ENCODE measurements at places on chromosomes 13 and 19.

GRCh38 chr19:27522223-27522622 is 1690.7 kb downstream of the UQCRFS1 start:
- no peak for DNase-seq

DNA sequence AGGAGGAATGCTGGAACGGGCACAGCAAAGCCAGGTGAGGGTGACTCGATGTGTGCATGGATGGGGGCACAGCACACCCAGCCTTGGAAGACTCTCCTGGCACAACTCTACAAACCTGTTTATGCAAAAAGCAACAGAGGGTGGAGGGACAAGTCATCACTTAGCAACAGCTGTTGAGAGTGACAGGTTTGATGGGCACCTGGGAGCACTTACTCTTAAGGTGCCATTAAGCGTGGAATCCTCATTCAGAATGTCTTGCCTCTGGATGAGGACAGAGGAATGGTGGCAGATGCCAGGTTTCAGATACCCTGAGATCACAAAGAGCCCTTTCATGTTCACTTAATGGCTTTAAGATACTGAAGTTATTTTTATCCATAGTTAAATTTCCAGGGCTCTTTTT is 97.0 kb downstream of the DCT start:
- DNase-seq, result no peak

- DNase-seq, result peak; percentile 62
Observed at GRCh38 chr19:35959040-35959967, 23.1 kb downstream of the LRFN3 start.

DNA sequence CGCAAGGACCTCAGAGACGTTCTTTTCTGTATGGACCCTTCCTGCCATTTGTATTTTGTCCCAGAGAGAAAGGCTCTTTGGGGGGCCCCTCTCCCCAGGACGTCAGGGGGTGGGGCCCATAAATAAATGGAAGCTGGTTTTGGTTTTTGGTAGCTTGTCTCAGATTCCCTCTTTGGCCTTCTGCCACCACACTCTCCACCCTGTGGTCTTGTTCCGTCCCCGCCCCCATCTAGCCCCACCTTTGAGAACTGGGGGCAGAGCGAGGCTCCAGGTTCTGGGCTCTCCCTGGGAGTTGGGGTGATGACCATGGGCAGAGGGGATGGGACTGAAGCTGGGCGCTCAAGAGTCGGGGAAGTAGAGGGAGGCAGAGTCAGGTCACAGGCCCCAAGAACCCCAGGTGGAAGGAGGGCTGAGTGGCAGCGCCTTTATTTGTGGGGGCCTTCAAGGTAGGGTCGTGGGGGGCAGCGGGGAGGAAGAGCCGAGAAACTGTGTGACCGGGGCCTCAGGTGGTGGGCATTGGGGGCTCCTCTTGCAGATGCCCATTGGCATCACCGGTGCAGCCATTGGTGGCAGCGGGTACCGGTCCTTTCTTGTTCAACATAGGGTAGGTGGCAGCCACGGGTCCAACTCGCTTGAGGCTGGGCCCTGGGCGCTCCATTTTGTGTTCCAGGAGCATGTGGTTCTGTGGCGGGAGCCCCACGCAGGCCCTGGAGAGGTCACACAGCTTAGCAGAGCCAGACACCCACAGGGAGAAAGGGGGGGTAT is 3.3 kb downstream of the ISYNA1 start:
- DNase-seq, result no peak

GRCh38 chr19:55536951-55537740 is at the start of gene SBK2:
Gene SBK2 (minus strand): TSS chr19:55537133. CDS start chr19:55536294, 839 bp downstream.
- no peak for DNase-seq

DNA sequence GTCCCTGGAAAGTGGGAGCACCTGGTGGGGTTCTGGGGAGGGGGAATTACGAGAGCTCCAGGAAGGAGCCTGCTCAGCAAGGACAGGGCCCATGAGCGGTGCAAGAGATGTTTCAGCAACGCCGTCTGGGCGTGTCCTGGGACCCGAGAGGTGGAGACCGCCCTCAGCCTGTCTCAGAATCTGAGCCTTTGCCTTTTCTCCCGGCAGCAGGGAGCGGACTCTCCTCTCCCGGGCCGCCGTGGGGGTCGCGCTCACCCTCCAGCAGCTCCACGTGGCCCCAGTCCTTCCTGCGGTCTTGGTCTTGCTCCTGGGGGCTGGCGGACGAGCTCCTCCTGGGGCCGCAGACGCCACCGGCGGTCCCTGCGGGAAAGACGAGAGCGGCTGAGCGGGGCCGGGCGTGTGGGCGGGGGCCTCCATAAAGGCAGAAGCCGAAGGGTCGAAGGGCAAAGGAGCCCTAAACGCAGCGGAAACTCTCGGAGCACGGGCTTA is 714 bp downstream of the POLRMT start:
- DNase-seq, result peak; percentile 85

DNA sequence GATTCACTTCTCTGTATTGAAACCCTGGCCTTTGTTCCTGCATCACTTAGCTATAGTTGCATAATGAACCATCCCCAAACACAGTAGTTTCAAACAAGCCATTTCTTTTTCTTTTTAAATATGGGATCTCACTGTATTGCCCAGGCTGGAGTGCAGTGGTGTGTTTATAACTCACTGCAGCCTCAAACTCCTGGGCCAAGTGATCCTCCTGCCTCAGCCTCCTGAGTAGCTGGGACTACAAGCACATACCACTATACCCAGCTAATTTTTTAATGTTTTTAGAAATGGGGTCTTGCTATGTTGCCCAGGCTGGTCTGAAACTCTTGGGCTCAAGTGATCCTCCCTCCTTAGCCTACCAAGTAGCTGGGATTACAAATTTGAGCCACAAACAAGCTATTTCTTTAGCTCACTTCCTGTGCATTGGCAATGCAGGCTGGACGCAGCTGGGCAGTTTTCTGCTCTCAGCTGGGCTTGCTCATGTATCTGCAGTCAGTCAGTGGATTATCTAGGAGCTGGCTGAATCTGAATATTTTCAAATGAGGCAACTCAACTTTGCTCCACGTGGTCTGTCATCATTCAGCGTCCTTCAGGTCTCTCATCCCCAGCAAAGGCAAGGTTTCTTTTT is 49.5 kb upstream of the SIN3B start:
- DNase-seq, result no peak

DNA sequence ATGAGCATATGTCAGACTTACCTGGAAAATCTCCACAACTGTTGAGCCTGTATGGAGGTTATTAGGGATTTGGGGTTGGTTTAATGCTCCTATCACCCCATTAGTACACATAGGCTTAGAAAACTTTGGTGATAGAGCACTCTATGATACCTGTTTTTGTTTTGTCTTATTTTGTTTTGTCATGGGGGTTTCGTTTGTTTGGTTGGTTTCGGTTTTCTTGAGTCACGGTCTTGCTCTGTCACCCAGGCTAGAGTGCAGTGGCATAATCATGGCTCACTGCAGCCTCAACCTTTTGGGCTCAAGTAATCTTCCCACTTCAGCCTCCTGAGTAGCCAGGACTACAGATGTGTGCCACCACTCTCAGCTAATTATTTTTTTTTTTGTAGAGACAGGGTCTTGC is 70.0 kb downstream of the MZT1 start:
- no peak for DNase-seq

DNA sequence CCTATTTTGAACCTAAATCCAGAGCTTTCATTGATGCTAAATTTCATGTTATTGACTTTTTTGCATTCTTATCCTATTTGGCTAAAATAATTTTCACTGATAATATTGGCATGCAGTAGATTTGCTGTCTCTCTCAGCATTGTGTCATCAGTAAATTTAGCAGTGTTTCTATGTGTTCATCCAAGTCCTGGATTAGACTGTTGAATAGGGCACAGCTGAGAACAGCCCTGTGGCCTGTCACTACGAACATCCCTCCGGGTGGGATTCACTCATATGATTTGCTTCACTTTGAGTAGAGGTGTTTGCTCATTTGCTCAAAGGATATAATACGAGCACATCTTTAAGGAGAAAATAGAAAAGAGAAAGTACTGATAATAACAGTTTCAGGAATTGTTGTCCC is 101.5 kb downstream of the HSPH1 start:
- DNase-seq, result no peak

- DNase-seq, result no peak
Observed at GRCh38 chr13:110531671-110532083, 29.8 kb downstream of the RAB20 start.
